ENCODE measurements at places on chromosomes 5 and 9.

DNA sequence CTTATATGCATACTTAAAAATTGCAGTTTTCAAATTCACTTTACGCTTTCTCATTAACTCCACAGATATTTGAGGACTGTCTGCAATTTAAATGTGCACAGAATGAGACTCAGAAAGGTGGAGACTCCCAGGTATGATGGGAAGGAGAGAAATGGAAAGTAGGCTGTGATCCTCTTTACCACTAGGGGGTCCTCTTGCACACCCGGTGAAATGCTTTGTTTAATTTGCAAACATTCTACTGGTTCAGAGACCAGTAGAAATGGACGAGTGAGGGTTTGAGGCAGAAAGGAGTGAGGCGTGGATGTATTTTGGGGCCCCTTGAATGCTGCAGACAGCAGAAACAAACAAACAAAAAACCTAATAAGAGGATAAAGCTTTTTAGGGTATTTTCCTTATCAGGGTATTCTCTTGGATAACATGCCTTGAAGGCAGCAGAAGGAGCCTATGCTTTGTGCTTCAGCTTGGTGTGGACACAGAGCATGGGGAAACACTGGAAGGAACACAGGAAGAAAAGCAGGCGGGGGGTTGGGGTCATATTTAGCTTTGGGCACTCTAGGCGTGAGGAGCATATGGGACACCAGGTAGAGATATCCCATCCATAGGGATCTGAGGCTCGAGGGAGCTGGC, 410.1 kb downstream of the DMRT2 start:
- DNase-seq, result no peak

DNA sequence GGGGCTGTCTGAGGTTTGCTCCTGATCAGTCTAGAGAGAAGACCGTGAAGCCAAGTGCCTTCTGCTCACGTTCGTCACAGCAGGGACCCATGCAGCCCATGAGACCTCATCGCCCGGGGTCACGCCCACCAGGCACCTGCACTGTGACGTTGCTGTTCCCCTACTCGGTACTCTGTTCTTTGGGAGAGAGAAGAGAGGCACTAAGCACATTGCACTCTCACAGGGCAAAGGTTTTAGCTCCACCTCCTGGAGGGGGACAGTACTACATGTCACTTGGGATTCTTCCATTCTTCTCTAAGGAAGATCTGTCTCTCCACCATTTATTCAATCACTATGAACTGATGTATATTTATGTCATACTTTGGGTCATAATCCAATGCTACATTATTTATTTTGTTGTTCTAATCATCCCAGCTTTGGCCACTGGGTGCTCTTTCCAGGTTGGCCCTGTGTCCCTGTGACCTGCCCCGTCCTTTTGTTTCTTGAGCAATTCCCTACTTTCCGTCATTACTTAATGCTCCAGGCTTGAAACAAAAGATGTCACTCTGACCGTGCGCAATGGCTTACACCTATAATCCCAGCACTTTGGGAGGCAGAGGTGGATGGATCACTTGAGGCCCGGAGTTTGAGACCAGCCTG, 31.4 kb upstream of the BRD3 start:
- DNase-seq, result peak; percentile 18

DNA sequence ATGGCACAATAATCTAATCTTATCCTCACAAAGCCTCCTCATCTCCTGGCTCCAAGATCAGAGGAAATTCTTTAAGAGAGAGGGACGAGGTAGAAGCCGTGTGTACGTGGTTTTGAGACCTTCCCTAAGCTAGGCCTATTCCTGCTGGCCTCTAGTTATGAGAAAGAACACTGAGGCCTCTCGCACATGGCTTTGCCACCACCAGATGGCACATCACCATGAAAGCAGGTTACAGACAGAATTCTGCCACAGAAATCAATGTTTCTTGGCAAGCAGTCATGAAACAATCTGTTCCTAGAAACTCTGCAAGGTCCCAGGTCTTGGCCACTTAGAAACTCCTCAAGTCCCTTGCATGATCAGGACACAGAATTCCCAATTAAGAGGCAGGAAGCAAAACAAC, 268.2 kb upstream of the TAS2R1 start:
- DNase-seq, result no peak

GRCh38 chr5:147065071-147065470, 169.8 kb upstream of the STK32A start:
- no peak for DNase-seq

- no peak for DNase-seq
These were observed 23.7 kb upstream of the PRDM12 start for GRCh38 chr9:130640681-130641080.

DNA sequence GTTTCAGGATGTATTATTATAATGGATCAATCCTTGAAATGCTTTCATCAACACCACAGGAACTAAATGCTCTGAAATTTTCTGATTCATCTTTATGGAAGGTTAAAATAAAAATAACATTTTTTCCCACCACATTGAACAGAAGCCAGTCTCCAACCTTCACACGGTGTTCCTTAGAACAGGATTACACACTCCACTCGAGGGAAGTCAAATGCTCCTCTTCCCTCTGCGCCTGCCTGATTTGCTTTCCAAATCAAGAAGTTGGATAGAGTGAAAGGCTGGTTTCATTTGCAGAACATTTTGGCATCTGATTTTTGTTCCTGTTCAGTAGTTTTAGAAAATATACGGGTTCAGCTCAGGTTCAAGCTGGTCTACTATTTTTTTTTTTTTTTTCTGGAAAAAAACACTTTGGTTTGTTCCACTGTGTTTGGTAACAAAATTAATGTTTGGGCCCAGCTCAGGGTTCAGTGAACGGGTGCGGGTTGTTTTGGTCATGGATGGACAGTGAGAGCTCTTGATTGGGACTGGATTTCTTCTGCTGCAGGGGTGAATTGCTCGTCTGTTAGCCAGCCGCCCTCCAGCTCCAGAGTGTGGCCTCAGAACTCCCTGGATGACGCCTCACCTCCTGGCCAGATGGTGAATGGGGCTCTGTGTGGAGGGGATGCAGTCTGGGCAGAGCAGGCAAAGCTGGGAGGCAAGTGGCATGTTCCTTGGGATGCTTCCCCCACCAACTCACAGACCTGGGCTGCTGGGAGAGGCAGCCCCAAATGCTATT, 82.4 kb upstream of the STC2 start:
- no peak for DNase-seq

DNA sequence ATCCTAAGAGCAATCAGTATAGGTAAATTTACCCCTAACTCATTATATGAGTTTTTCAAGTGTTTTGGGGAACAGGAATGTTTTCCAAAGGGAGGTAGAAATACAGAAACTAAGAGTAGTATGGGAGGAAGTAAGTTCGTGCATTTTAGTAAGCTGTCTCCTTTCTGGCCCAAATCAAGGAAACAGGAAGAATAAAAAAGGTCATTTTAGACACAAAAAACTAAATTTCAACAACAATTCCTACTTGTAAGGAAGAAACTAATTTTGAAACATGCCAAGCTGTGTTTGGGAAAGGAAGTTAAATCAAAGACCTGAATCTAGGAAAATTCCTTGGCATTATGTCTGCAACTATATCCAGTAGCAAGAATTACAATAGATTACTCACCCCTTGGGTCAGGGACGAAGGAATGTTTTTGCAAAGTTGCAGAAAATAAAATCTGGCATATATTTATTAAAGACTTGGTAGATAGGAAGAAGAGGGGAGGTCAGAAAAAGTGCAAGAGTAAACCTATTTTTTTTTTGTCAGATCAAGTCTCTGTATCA, 6.5 kb upstream of the RPS6 start:
- DNase-seq, result no peak

- DNase-seq, result no peak
These were observed 51.0 kb downstream of the TMEM245 start for GRCh38 chr9:109068764-109069163.

DNA sequence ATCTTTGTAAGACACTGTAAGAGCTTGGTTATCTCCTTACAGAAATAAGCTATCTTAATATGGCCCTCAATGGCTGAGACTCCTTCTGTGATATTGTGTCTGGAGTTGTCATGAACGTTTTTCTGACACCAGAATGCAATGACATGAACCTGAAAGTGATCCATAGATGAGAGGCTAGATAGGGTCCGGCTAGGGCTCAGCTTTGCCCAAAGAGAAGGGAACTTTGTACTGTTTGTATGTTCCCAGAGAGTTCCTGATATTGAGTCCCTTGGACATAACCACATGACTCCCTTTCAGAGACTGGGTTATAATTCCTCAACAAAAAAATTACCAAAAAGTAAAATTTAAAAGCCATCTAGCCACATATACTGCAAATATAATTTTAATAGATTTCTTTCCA, 575.8 kb upstream of the CLINT1 start:
- no peak for DNase-seq

DNA sequence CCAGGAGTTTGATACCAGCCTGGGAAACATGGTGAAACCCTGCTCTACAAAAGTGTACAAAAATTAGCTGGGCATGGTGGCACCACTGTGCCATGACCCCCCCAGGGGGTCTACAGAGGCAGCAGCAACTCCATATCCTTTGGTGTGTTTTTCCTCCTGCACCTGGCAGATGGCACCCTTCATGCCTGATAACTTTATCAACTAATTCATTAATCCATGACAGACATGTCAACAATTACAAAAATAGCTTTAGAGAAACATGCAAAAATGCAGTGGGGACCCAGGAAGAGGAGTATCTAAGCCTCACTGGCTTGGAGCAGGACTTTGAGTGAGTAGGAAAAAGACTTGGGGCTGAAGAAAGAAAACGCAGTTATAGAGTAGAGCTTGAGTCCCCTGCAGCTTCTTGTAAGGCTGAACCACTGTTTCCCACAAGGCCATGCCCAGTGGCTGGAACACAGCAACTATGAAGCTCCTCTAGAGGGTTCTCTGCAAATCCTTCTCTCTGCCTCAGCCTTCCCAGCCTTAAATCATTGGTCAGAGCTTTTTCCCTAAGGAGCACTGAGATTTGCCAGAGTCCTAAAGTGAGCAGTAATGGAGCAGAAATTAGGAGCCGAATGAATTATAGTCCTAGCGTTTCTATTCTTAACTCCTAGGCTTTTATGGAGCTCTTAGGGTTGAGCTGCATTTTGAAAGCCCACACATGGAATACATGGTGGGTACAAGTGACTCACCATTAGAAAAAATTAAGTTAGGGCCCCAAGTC, 25.5 kb upstream of the B4GALT1 start:
- DNase-seq, result no peak

- DNase-seq, result no peak
These were observed 9.1 kb downstream of the WWC1 start for GRCh38 chr5:168300326-168301182.

DNA sequence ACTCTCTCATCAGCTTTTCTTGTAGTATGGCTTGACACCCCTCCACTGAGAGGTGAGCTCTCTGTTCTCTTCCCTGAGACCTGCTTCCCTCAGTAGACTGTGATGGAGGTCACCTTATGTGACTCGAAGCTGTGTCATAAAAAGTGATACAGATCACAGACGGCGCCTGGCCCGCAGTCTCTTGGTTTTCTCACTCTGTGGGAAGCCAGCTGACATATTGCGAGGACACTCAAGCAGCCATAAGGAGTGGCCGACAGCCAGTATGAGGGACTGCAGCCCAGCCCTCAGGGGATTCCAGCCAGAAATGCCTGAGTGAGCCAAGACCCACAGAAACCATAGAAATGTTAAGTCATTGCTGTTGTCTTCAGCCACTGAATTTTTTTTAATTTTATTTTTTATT, 38.0 kb downstream of the GADD45G start:
- DNase-seq, result no peak

Measured in NCI-H1048 (cell line).